B cell (primary cell): ENCODE measurements at places on chromosomes 1 and 21. TPM values are rescaled to one million over a fixed set of nuclear protein-coding genes. Genes with fewer than 3 reads are reported as not detected.

FCAMR gene
- polyA plus RNA-seq: not detected in 2 replicates

THEM5 gene
- polyA plus RNA-seq: not detected in 2 replicates

CCDC185 gene
- not detected in 2 replicates for polyA plus RNA-seq

TBX19 gene
- 5.6 and 6.3 TPM in 2 replicates for polyA plus RNA-seq

WNT9A gene
- polyA plus RNA-seq: 0.04 TPM in 1 of 2 replicates, not detected in the other

CD53 gene
- 781 and 1,010 TPM in 2 replicates for polyA plus RNA-seq

OR2L8 gene
- 0.20 TPM in 1 of 2 replicates, not detected in the other for polyA plus RNA-seq

HCRTR1 gene
- not detected in 2 replicates for polyA plus RNA-seq

NBPF20 gene
- 2.2 and 3.1 TPM in 2 replicates for polyA plus RNA-seq

CLCNKB gene
- polyA plus RNA-seq: not detected in 2 replicates

SYCP1 gene
- polyA plus RNA-seq: not detected in 2 replicates

LCE2B gene
- not detected in 2 replicates for polyA plus RNA-seq

TMPRSS3 gene
- polyA plus RNA-seq: 0.07 and 0.10 TPM in 2 replicates

NCAM2 gene
- 0.10 and 0.13 TPM in 2 replicates for polyA plus RNA-seq

TXNDC12 gene
- 12.6 and 17.5 TPM in 2 replicates for polyA plus RNA-seq

FCMR gene
- polyA plus RNA-seq: 686 and 931 TPM in 2 replicates

MRAP gene
- polyA plus RNA-seq: not detected in 2 replicates

SPRR2E gene
- not detected in 2 replicates for polyA plus RNA-seq
